RPMI8226 (cell line): ENCODE measurements at places on chromosomes 2 and 18.

- no peak for DNase-seq
These were observed 658.4 kb upstream of the FSHR start for GRCh38 chr2:49812730-49813129.

DNA sequence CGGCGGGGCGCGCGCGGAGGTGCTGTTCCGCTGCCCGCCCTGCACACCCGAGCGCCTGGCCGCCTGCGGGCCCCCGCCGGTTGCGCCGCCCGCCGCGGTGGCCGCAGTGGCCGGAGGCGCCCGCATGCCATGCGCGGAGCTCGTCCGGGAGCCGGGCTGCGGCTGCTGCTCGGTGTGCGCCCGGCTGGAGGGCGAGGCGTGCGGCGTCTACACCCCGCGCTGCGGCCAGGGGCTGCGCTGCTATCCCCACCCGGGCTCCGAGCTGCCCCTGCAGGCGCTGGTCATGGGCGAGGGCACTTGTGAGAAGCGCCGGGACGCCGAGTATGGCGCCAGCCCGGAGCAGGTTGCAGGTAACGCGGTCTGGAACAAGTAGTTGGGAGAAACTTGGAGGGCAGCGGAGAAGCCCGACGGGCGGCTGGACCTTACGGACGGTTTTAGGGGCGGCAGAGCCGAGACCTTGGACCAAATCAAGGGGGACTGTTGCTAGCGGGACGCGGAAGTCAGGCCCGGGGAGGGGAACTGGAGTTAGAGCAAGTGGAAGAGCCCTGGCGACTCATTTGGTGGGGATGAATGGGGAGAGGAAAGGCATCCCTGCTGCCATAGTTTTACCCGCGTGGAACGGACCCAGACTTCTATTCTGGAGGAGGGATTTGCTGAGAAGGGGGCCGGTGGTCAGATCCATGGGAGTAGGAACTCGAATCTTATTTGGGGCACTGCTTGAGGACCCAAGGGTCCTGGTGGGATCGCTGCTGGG lies 573 bp downstream of the IGFBP2 start:
- DNase-seq, result no peak

DNA sequence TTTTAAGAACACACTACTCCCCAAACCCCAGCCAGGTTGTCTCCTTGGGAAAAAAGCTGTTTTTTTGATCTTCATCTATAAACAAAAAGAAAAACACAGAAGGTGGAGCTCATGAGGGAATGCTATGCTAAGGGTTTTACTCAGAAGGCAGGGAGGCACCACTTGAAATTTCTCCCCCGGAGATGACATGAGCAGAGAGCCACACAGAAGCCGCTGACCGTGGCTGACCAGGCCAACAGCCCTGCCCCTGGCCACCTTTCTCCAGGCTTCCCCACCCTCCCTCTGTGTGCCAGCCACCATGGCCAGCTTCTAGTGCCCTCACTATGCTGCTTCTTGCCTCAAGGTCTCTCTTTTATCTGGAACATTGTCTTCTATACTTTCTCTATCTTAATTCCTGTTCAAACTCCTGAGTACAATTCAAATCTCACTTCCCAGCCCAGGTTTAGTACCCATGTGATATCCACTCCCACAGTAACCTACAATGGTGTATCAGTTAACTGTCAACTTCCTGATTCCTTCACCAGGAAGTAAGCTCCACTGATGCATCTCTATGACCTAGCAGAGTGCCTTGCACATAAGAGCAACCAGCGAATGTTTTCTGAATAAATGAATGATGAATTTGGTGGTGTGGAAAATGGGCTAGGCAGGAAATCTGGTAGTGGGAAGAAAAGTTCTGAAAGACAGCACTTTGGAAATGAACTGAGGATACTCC lies 15.3 kb downstream of the LAPTM4A start:
- DNase-seq, result no peak

DNA sequence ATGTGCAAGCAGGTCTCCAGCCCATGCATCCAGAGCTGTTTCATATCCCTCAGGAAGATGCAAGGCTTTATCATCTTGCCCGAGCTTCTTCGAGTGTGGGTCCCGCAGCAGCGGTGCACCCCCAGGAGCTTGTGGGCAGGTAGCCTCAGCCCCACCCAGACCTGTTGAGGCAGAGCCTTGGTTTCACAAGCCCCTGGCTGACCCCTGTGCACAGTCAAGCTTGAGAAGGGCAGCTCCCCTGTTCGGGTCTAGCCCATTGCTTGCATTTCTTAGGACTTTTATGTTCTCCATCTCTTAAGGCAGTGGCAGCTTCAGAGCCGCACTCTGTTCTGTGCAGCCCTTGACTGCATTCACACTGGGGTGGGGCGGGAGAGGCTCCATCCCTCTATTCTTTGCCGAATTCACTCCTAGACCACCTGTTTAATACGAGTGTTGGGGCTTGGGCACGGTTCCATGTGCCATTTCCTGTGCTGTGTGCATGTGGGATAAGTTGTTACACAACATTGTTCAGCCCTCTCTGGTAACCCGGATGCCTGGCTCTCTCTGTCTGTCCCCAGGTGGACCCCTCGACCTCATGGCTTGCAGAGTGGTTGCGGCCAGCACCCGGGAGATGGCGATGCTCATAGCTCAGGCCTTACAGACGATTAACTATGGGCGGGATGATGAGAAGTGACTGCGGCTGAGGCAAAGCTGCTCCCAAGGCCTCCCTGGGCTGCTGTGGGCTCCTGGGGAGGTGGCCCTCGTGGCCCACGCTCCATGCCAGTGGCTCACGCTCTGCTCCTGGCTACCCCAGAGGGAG lies 48.7 kb downstream of the IMPA2 start:
- no peak for DNase-seq

- no peak for DNase-seq
These were observed 84.4 kb downstream of the PTGR3 start for GRCh38 chr18:75124551-75124950.

- no peak for DNase-seq
These were observed 47.4 kb upstream of the KDM3A start for GRCh38 chr2:86393521-86394491.

- no peak for DNase-seq
These were observed 240.8 kb downstream of the TCF4 start for GRCh38 chr18:55346961-55347740.

DNA sequence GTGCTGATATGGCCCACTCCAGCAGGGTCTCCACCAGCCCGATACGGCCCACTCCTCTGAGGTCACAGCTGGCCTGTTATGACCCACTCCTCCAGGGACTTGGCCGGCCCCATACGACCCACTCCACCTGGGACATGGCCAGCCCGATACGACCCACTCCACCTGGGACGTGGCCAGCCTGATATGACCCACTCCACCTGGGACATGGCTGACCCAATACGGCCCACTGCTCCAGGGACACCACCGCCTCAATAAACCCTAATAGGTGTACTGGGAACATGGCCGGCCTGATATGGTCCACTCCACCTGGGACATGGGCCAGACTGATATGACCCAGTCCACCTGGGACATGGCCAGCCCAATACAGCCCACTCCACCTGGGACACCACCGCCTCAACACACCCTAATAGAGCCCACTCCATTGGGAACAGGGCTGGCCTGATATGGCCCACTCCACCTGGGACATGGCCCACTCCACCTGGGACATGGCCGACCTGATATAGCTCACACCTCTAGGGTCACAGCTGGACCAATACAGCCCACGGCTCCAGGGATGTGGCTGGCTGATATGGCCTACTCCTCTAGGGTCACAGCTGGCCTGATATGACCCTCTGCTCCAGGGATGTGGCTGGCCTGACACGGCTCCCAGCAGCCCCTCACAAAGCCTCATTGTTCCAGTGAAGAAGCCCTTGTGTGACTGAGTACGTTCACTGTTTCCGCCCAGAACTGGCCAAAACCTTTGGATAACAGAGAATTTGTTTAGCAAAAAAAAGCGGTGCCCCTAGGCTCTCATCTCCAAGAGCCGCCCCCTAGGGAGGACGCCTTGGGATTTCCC lies 245.6 kb downstream of the HDAC4 start:
- no peak for DNase-seq

GRCh38 chr2:99980176-99980575 lies 162.2 kb downstream of the AFF3 start:
- DNase-seq, result no peak

DNA sequence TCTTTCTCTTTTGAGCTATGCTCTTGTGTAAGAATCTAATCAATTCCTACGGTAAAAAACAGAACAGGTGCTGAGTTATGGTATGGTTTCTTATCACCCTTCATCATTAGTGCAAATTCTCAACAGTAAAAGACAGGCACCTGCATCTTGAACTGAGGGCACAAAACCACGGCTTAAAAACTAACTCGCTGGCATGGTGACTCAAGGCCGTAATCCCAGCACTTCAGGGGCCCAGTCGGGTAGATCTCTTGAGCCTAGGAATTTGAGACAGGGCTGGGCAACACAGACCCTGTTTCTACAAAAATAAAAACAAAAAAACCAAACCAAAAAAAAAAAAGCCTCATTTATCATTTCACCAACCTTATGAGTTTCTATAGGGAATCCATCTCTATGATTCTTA lies 33.3 kb downstream of the THAP4 start:
- no peak for DNase-seq

DNA sequence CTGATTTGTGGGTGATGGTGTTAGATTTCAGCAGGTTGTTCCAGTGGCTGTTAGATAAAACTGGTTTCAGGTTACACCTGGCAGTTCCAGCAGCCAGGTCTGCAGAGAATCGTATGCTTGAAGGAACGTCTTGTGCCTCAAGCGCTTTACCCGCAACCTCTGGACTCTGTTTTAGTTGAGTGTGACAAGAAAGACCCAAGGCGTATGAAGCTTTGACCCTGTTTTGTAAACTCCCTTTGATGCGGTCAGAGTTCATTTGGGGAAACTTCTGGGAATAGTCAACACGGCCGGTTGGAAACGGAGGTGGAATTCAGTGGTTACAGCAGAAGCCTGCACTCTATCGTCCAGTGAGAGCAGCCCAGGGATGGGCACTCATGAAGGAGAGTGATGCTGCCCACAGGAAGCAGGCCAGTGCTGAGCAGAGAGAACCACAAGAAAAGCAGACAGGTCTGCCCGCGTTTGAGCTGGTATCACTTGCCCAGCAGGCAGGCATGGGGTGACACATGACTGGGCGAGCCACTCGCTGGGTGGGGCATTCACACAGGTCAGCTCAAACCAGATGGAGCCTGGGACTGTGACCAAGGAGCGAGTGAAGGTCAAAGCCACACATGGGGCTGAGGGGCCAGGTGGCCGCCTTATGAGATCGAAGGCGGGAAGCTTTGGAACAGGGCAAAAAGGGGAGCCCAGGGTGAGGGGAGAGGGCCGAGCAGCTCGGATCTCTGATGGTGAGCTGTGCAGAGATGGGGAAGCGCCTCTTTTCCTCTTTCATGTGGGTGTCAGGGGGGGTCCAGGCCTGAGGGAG lies 99.6 kb upstream of the MBOAT2 start:
- DNase-seq, result no peak

DNA sequence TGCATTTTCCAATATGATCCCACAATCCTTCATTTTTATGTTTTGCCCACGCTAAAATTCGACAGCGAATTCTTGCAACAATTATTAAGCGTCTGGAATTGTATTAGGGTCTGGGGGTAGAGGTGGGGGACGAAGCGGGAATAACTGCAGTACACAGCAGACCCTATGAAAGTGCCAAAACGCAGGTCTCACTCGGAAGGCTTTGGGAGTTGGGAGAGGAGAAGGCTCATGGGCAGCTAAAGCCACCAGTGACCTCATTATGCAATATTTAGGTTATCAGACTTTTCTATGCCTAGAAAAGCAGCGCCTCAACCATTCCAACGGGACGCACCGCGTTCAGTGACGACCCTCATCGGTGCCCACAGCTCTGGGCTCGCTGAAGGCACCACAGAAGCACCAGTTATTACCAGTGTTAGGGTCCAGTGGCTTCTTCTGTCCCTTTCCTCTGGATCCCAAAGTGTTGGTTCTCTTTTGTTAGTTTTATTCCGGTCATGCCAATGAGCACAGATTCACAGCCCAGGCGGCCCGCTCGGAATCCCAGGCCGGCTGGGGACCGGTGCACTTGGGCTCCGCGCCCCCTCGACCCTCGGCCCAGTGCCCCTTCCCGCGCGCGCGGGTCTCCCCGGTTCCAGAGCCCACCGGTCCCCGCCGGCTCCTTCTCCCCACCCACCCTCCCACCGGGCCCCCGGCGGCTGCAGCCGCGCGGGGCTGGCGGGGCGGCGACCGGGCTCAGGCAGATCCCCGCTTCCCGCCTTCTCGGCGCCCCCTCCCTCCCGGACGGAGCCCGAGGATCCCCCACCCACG lies 737 bp upstream of the MAPK4 start:
- no peak for DNase-seq

GRCh38 chr2:23698116-23698693 lies 228.7 kb downstream of the ATAD2B start:
- no peak for DNase-seq

DNA sequence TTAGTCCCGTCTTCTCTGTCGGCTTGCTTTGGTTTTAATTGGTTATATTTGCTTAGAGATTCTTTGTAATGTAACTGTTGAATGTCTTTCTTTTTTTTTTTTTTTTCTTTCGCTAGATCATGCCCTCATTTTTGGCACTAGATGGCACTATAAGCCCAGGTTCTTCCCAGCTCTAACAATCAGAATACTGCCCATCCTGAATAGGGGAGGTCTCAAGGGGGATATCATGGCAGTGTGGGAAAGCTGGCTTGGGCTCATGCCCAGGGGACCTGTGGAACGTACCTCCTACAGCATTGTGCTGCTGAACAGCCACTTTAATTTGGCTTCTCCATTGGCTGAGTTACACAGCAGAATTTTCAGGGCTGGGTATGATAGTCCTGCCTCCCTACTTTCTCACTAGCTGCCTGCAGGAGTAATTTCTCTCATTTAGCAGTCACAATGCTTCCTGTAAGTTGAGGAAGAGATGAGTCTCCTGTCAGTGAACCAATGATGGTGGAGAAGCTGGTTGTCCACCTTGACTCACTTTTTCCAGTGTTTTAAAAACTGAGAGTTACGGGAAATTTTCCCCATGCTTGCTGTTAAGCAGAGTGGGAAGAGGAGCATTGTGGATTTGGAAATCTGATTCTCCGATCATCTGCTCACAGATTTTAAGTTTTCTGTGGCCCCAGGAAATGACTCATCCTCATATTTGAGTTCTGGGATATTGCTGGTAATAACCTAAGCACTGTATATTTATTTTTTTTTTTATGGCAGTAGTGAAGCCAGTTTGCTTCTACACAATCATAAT lies 47.2 kb downstream of the RAD51AP2 start:
- DNase-seq, result peak; percentile 22

GRCh38 chr2:68431316-68431972 lies 35.6 kb downstream of the FBXO48 start:
- DNase-seq, result no peak

DNA sequence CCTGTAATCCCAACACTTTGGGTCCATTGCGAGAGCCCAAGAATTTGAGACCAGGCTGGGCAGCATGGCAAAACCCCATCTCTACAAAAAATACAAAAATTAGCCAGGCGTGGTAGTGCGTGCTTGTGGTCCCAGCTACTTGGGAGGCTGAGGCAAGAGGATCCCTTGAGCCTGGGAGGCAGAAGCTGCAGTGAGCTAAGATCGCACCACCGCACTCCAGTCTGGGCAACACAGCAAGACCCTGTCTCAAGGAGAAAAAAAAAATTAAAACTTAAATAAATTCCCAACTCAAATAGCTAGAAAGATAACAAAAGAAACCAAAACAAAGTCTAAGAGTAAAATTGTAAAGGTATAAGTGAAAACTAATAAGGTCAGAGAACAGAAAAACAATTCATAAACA lies 6.2 kb downstream of the ASXL2 start:
- DNase-seq, result no peak
